Myocyte (in vitro differentiated cells): ENCODE measurements at places on chromosomes 5 and 9. TPM values are rescaled to one million over a fixed set of nuclear protein-coding genes. Genes with fewer than 3 reads are reported as not detected.

GRCh38 chr9:96071076-96071814 lies 195.8 kb downstream of the ERCC6L2 start:
- peak; percentile 28 for DNase-seq

GRCh38 chr5:18975624-18976023 lies 1012.4 kb downstream of the CDH18 start:
- no peak for DNase-seq

DNA sequence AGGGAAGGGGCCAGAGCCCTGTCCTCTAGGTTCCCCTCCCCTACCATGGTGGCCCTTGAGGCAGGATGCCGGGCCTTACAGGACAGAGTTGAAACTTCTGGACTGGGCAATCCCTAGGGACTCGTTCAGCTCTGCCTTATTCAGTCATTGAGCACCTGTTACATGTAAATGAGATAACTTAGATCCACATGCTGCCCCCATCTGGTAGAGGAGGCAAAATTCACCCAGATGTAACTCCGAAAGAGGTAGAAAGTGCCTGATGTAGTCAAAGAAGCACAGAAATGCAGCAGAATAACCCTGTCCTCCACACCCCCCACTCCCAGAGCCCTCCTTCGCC lies 1.5 kb downstream of the GGTA1 start:
- peak; percentile 84 for DNase-seq

DNA sequence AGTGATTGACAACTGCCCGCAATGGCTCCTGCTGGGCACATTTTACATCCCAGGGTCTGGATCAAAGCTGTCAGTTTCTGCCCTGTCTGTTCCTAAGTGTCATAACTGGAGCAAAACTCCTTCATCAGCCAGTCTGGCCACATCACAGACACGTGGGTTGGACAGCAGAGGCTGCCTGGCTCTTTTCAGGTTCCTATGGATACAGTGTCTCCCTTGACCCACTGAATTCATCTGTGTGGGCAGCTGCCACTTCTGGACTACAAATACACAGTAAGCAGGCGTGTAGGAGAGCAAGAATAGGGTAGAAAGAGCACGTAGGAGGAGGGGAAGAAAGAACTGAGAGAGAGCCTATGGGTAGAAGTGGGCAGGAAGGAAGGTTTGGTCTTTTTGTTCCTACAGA lies 238.0 kb downstream of the ENC1 start:
- peak; percentile 56 for DNase-seq

LCN1 gene
- total RNA-seq: not detected in 2 replicates

C5orf52 gene
- total RNA-seq: not detected in 2 replicates
